Bronchus fibroblast of lung (primary cell): ENCODE measurements at places on chromosomes 3 and 15. TPM values are rescaled to one million over a fixed set of nuclear protein-coding genes. Genes with fewer than 3 reads are reported as not detected.

Gene RFC4
- 55.0 and 59.2 TPM in 2 replicates for total RNA-seq

Gene TMEM108
- total RNA-seq: 0.50 and 0.89 TPM in 2 replicates

Gene SEC22C
- total RNA-seq: 62.1 and 76.2 TPM in 2 replicates

Gene SNRK
- 10.0 and 10.1 TPM in 2 replicates for total RNA-seq

Gene TRPC1
- total RNA-seq: 5.2 and 8.2 TPM in 2 replicates

Gene WDR93
- 0.15 TPM in 1 of 2 replicates, not detected in the other for total RNA-seq

Gene COLQ
- total RNA-seq: 0.15 and 0.17 TPM in 2 replicates

Gene GABRR3
- total RNA-seq: not detected in 2 replicates

Gene DGKG
- total RNA-seq: 0.50 TPM in 1 of 2 replicates, not detected in the other

Gene TICRR
- 8.0 and 10.3 TPM in 2 replicates for total RNA-seq

Gene SLC28A1
- not detected in 2 replicates for total RNA-seq

Gene CLDN18
- total RNA-seq: not detected in 2 replicates

Gene GPR27
- not detected in 2 replicates for total RNA-seq

Gene GPR149
- not detected in 2 replicates for total RNA-seq
